ENCODE measurements at places on chromosomes 11 and 22.

GRCh38 chr11:12048936-12049790 is 40.7 kb upstream of the DKK3 start:
- DNase-seq, result no peak

DNA sequence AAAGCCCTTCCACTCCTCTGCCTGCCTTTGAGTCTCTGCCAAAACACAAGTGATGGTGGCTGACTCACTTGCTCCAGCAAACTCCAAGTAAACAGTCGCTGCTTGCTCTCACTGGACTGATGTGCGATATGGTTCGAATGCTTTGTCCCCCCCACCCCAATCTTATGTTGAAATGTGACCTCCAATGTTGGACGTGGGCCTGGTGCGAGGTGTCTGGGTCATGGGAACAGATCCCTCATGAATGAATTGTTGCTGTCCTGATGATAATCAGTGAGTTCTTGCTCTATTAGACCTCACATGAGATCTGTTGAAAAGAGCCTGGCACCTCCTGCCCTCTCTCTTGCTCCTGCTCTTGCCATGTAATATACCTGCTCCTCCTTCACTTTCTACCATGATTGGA is 747.9 kb downstream of the OPCML start:
- no peak for DNase-seq

GRCh38 chr11:69430566-69430965 is 50.9 kb upstream of the LINC01488 start:
- no peak for DNase-seq

GRCh38 chr11:92388380-92388779 is 163.8 kb downstream of the FAT3 start:
- DNase-seq, result no peak

- DNase-seq, result no peak
Measured at GRCh38 chr11:47010179-47010578, 73.6 kb downstream of the CSTPP1 start.

- DNase-seq, result no peak
Measured at GRCh38 chr11:121405646-121406045, 46.5 kb upstream of the SORL1 start.

GRCh38 chr22:20114506-20115475 is 1.1 kb upstream of the RANBP1 start:
- no peak for DNase-seq

DNA sequence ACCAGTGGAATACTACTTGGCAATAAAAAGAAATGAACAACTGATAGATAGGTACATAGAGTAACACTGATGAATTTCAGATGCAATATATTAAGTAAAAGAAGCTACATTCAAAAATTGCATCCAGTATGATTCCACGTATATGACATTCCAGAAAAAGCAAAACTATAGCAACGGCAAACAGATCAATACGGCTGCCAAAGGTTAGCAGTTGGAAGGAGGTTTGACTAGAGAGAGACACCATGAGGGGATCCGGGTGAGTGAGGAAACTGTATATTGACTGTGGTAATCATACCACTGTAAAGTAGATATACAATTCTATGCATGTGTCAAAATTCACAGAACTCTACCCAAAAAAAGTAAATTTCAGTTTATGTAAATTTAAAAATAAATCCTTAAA is 28.7 kb downstream of the CADM1 start:
- no peak for DNase-seq

DNA sequence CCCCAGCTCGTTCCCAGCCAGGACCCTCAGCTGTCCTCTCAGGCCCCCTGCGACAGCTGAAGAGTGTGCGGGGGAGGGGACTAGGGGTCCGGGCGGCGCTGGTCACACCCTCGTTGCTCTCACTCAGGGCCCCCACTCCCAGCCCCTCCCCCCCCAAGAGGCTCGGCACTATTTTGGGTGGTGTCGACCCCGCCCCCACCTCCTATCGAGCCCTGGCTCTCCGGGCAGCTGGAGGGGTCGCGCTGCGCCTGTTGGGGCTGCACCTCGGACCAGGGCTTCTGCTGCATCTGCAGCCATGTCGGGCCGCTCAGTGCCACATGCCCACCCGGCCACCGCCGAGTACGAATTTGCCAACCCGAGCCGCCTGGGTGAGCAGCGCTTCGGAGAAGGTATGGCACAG is at the start of gene HSPB2:
Gene HSPB2 (plus strand): TSS at position 200 of the 400 bp plus-strand sequence. CDS start 96 bp downstream, at position 296.
- peak; percentile 52 for DNase-seq

DNA sequence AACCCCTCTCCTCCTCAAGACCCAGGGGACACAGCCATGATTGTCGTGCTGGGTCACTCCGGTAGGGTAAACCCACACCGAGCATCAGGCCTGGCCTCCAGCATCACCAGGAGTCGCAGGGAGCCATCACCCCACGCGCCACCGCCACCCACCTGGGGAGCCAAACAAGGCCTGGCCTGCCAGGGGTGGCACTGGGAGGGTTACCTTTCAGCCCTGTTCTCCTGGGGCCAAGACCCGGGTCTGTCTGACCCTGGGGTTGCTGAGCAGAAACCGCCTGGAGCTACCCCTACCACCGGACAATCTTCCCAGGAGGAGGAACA is 39.3 kb upstream of the NNMT start:
- no peak for DNase-seq

- DNase-seq, result no peak
Measured at GRCh38 chr22:36816636-36817524, at the start of gene PVALB. Gene PVALB (minus strand): TSS chr22:36817035. CDS start chr22:36817005, 30 bp downstream.

DNA sequence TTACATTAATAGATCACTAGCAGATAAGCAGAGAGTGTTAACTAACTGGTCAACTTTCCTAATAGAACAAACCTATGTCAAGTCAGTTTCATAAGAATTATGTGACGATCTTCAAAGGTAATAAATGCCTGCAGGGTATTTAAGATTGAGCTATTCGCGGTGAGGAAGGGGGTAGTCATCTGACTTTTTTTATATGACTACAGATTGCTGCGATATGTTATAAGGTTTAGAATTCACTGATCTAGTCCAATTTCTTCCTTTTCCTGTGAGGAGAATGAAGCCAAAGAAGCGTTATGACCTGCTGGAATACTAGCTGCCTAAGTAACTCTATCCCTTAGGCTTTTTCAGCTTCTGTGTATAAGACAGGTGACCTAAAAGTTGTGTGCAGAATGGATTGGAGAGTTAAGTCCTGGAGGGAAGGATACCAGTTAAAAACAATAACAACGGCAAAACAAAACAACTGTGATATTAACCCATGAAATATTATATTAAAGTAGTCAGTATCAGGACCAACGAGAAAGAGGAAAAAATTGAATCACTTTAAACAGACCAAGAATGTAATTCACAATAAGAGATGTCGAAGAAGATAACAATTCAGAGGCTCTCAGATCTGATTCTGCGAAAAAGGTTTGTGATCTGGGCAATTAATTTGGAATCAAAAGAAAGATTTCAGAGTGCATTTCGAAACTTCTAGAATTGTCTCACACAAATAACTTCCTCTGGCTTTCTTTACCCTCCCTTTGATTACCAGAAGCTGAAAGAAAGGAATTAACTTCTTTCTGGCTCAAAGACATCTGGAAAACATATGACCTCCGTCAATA is 630 bp downstream of the CASP4 start:
- no peak for DNase-seq

GRCh38 chr11:58057481-58057880 is 26.7 kb downstream of the OR6Q1 start:
- DNase-seq, result no peak

GRCh38 chr11:60734279-60734678 is 9.8 kb downstream of the MS4A18 start:
- no peak for DNase-seq

DNA sequence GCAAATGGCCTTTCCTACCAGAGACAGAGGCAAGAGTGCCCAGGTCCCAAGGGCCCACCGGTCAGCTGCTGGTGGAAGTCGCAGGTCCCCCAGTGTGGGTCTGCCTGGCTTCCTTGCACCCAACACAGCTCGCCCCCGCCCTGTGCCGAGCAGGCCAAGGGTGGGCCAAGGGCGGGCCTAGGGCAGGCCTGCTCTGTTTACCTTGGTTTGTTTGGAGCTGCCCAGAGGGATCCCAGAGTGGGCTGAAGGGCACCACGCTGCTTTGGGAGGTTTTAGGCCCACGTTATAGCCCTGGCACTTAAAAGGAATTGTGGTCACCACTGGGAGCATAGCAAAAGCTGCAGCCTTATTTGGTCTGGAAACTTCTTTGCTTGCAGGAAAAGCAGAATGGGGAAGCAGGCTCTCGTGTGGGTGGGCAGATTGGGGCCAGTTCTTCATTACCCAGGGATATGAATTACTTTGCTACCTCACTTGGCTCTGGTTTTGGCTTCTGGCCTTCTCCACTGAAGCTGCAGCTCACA is 38.0 kb downstream of the MRGPRD start:
- peak; percentile 7 for DNase-seq

DNA sequence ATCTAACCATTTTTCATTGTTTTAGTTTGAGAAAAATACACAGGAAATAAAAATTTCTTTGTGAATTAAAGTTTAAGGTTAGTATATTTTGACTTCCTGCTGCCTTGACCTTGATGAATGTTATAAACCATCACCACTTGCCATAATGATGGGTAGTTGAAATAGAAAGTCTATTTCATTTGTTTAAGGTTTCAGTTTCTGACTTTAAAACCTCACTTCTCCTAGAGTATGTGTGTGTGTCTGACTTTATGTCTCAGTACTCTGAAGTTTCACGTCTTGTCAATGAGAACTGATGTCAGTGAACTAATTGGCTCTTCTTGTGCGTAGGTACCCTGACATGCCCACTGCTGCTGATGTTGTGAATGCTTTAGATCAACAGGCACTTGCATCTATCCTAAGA is 188.2 kb downstream of the METTL15 start:
- no peak for DNase-seq

DNA sequence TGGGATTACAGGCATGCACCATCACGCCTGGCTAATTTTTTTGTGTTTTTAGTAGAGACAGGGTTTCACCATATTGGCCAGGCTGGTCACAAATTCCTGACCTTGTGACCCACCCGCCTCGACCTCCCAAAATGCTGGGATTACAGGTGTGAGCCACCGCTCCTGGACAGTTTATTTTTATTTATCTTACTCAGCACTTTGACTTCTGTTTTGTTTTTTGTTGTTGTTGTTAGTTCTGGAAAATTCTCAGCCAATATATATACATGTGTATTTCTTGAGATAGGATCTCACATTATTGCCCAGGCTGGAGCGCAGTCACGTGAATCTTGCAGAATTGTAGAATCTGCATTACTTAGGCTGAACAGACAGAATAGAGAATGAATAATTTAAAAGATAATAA is 107.6 kb downstream of the CSTPP1 start:
- DNase-seq, result no peak

- DNase-seq, result peak; percentile 97
Measured at GRCh38 chr11:729492-730074, 17.7 kb upstream of the TALDO1 start.

GRCh38 chr11:61011229-61011870 is 39.9 kb downstream of the CD6 start:
- no peak for DNase-seq

GRCh38 chr22:19808873-19809478 is 45.7 kb downstream of the GNB1L start:
- no peak for DNase-seq

DNA sequence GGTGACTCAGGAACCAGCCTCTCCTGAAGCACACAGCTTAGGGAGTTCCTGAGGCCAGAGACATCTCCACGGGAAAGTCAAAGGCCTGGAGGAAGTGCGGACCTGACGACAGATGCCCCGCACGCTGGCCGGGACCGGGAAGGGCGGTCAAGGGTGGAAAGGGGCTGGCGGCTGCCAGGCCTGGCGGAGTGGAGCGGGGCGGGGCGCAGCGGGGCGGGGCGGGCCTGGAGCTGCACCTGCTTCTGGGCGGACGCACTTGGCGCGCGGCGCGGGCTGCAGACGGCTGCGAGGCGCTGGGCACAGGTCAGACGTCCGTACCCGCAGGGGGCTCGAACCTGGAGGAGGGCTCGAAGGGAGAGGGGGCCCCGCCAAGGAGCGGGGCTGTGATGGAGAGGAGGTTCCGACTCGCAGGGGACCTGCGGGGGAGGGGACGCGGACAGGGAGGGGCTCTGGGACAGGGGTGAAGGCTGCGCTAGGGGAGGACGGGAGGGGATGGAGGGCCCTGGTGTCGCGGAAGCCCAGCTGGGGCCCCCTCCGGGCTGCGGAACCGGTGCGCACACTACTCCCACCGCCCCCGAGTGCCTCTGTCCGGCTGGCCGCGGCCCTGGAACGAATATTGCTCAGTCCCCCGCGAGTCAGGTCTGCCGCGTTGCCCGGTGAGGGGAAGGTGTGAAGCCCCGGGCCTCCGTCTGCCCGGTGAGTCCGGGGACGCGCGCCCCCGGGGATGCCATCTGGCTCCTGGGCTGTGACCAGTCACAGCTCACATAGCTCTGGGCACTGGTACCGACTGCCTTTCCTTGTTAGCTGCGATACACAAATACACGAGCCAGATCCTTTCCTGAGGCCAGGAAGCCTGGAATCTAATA is at the start of gene TMEM45B:
Gene TMEM45B (plus strand): TSS at position 253 of the 866 bp plus-strand sequence. CDS start 36,635 bp downstream, outside the sequence.
- no peak for DNase-seq

DNA sequence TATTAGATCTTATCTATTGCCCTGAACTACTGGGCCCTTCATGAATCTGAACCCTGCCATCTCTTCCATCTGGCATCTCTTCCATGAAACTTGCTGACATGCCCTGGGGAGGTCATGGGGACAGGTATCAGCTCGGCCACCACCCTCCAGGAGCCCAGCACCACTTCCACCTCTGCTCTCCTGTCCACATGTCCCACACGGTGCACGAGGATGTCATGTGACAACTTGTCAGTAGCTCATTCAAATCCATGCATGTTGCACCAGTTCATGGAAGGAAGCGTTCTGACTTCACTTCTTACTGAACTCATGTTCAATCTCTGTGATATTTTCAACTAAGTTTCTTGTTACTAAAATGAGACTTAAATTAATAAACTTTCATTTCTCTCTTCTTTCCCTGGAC is 16.6 kb downstream of the YPEL1 start:
- DNase-seq, result no peak

- no peak for DNase-seq
Measured at GRCh38 chr22:19488884-19489843, 9.4 kb downstream of the CDC45 start.

DNA sequence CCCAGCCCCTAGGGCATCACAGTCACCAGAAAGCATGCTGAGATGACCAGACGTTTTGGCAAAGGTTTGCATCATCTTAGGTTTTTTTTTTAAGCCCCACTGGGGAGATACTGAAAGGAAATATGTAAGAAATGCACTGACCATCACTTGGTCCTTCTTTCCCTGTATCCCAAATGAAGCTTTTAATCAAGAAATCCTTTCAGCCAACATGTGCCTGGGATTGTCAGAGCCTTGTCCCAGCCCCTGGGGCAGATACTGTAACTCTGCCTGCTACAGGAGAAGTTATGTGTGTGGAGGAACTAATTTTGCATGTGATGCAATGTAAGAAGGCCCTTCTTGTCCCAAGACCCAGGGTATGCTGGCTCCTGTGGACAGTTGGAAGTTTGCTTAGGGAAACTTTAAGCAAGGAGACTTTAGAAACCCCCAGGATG is 65.6 kb downstream of the PPFIBP2 start:
- DNase-seq, result peak; percentile 40

DNA sequence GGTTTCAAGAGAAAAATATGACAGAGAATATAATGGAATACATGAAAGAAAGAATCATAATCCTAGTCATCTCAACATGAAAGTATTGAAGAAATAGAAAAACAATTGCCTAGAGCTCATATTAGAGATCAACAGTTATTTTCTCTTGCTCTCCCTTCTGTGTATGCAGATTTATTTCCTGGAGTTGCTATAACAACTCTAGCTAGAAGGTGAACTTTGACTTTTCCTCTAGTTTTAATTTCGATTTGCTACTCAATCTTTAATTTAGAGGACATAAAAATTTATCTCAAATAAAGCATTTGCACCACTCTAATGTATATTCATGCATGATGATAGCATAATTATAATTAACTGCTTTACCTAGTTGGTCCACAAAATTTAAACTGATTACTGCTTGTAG is 84.6 kb upstream of the PICALM start:
- DNase-seq, result no peak
